ENCODE measurements at places on chromosomes 3 and 15.

- DNase-seq, result no peak
These were observed 586.2 kb downstream of the NR2F2 start for GRCh38 chr15:96916750-96917149.

- DNase-seq, result no peak
These were observed 188.4 kb upstream of the WNT5A start for GRCh38 chr3:55675478-55675877.

GRCh38 chr3:94423578-94423977 lies 360.7 kb downstream of the NSUN3 start:
- no peak for DNase-seq

GRCh38 chr3:24156466-24156865 lies 211.4 kb downstream of the NR1D2 start:
- DNase-seq, result no peak

- DNase-seq, result no peak
These were observed 182.2 kb downstream of the ABHD5 start for GRCh38 chr3:43872901-43873300.

- DNase-seq, result no peak
These were observed at the start of gene CD96 for GRCh38 chr3:111541911-111542483. CD96 (plus strand) TSS chr3:111542197; CDS start chr3:111542249, 52 bp downstream.

DNA sequence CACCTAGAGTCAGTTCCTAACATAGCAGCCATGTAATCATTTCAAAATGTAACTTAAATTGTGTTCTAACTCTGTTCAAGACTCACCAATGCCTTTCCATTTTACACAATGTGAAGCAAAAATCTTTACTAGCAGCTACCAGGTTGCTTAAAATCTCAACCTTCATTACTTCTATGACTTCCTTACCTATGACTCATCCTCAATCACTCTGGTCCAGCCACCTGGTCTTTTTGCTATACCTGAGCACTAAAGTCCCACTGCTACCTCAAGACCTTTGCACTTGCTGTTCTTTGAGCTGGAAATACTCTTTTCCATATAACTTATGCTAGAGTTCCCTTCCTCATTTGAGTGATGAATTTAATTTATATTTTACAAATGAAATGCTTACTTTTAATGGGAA lies 993.2 kb downstream of the NTRK3 start:
- DNase-seq, result no peak

- peak; percentile 29 for DNase-seq
These were observed 1.5 kb downstream of the SATB1 start for GRCh38 chr3:18423401-18424212.
